HT1080 (cell line): ENCODE measurements at places on chromosomes 7 and 10. TPM values are rescaled to one million over a fixed set of nuclear protein-coding genes. Genes with fewer than 3 reads are reported as not detected.

Gene NANOS1
- total RNA-seq = 0.39 and 0.57 TPM in 2 replicates

Gene ANXA8
- total RNA-seq = 0.23 and 0.88 TPM in 2 replicates

Gene POM121
- 7.6 and 11.2 TPM in 2 replicates for total RNA-seq

Gene ABCA13
- 1.2 and 1.7 TPM in 2 replicates for total RNA-seq

Gene EN2
- total RNA-seq = not detected in 2 replicates

Gene KNDC1
- total RNA-seq = not detected in 2 replicates

Gene ACSL5
- total RNA-seq = 0.17 and 0.63 TPM in 2 replicates

Gene CNTNAP2
- total RNA-seq = not detected in 2 replicates

Gene ZNF853
- 0.88 and 1.0 TPM in 2 replicates for total RNA-seq

DNA sequence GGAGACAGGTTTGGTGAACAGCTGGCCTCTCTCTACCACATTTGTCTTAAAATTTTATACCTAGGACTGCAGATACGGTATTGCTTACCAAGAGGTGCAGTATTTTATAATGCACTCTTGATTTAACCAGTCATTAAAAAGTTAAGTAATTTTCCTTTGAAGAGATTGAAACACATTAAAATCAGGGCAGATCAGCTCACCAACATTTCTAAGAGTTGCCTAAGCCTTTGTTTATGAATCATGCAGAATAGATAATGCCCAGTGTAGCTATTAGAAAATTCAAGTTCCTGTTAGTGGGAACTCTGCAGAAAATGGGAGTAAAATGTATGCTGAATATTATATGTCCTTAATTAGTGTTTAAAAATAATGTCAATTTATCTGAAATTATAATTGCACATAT lies 140.2 kb upstream of the PRPS1L1 start:
- no peak for DNase-seq

DNA sequence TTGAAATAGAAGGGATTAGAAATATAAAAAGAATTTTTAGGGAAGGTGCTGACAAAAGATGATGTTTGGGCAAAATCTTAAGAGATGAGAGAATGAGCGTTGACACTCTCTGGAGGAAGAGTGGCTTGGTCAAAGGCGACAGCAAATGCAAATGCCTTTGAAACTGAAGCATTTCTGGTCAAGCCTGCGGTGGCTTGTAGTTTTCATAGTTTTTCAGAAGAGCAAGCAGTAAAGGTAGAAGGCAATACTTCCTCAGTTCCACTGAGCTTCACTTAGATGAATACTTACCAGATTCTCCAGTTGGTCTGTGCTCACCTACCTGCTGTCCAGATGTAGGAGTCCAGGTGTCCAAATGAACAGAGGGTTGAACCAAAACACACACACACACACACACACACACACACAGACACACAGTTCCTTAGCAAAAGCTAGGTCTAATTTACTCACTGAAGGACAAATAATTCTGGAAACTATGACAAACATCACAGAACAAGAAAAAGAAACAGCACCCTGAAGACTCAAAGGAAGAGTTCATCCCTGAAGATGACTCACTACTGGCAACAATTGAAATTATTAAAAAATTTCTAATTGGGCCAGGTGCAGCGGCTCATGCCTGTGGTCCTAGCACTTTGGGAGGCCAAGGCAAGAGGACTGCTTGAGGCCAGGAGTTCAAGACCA lies 12.1 kb upstream of the STK17A start:
- no peak for DNase-seq

- DNase-seq = no peak
These were observed 112.3 kb downstream of the BTRC start for GRCh38 chr10:101466016-101466912.

DNA sequence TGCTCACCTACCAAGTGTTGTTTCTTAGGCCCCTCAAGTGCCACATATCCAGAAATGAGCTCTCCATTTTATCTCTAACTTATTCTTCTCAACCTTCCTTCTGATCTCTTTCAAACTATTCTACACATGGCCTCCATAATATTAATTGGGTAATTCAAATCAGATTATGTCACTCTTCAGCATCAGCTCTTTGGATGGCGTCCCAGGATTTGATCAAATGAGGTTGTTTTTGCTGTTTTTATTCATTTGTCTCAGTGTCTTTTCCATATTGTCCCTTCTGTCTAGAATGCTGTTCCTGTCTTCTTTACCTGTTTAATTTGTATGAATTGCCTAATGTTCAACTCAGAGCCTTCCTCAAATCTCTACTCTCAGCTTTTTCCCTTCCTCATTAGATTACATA lies 234.6 kb upstream of the CXCL12 start:
- no peak for DNase-seq

- DNase-seq = no peak
These were observed 15.0 kb downstream of the ANKRD1 start for GRCh38 chr10:90905925-90906324.

- DNase-seq = no peak
These were observed 4.1 kb upstream of the DLX6 start for GRCh38 chr7:97001221-97001620.

GRCh38 chr7:144869082-144869481 lies 33.2 kb upstream of the TPK1 start:
- DNase-seq = no peak

GRCh38 chr7:102439963-102440795 lies 6.8 kb downstream of the ORAI2 start:
- peak; percentile 89 for DNase-seq

DNA sequence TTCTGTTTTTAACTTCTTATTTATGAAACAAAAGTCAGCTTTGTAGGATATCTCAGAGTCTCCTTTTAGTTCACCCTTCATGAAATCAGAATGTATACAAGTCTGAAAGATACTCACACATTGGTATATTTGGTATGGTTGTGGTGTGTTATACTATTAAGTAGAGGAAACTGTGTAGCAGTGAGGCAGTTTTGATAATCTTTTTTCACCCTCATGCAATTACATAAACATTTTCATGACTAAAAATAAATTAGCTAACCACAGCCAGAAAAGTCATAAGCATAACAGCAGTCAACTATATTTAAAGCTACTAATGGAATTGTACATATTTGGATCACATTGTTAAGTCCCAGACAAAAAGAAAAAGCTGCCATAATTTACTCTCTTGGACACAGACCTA lies 62.1 kb downstream of the FAM185A start:
- DNase-seq = no peak

GRCh38 chr7:90334193-90334843 lies 12.2 kb upstream of the GTPBP10 start:
- no peak for DNase-seq
